ENCODE measurements at places on chromosomes 4 and X.

- peak; percentile 72 for DNase-seq
These were observed 22.2 kb downstream of the LIN54 start for GRCh38 chr4:82988323-82988832.

- DNase-seq, result no peak
These were observed 395.0 kb upstream of the FAT1 start for GRCh38 chr4:187118602-187119120.

DNA sequence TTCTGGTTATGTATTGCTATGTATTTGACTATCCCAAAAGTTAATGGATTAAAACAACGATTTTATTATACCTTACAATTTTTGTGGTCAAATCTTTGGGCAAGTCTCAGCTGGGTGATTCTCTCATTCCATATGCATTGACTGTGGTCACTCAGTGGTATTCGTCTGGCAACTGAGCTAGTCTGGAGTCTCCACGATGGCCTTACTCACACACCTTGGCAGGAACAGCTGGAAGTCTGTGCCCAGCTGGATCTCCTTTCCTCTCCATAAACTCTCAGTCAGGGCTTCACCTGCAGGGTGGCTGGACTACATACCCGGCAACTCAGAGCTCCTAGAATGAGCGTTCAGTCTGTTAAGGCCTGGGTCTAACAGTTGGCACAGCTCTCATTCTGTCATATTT is 141.1 kb upstream of the WDFY3 start:
- peak; percentile 14 for DNase-seq

DNA sequence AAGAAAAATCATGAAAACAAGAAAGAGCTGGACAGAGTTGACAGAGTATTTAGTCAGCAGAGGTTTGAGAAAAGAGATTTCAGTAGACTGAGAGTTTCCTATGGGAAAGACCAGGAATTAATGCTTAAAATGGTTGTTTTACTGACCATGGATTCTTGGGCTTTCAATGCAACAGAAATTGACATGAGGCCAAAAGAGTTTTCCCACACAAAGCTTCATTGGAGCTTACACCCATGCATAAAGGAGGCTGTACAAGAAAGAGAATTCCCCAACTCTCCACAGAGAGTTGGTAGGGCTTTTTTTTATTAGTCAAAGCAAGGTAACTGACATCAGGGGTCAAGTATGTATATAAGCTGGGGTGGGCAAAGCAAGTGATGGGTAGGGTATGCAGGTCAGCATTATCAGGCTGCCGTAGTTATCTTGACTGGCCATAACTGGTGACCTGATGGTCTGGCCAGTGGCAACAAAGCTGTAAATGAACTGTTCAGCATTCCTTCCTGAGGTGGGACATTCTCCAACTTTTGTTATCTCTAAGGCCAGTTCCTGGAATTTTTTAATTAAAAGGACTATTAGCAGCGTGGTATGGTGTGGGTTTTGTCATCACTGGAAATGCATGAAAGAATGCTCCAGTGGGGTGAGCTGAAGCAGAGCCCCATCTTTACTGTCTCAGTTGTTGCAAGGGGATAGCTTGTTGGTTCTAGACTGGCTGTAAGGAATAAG is 117.0 kb downstream of the ADAM29 start:
- no peak for DNase-seq

DNA sequence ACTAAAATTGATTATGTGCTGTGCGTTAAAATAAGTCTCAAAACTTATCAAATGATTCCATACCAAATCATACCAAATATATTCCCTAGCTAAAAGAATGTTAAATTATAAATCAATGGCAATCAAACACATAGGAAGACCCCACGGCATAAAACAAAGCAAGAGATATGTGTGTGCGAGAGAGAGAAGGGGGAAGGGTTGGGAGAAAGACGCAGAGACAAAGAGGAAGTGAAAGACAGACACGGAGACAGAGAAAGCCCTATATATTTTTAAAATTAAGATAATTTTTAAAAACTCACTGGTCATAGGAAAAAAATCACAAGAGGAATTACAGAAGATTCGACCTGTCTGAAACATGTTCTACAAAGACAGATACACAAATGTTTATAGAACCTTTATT is 371.4 kb downstream of the NLGN4X start:
- no peak for DNase-seq

DNA sequence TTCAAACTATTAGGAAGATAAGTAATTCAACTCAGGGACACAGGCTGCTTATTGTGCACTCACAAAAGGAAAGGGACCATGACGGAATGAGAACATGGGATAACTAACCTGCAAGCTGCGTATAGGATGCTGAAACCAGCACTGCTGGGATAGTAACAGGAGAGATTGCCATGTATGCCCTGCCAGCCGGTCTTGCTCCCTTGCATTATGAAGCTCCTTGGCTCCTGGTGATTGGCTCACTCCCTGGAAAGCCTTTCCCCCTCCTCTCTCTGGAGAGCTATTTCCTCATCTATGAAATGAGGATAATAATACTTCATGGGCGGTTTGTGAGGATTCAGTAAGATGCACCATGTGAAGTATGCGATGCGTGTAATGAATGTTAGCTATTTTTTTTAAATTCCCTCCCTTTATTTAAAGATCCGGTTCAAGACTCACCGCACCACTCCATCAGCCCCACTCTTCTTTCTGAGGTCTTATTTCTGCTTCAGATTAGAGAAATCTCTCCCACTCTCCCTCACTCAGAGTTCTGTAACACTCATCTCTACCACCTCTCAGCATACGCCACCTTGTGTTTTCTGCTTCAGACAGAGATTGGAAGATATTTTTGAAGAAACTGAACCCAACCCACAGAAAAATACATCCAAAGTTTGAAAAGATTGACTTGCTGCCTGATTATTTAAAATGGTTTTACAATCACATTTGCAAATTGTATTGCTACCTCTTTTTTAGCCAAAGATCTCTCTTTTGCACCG is 18.4 kb downstream of the MSMO1 start:
- DNase-seq, result no peak

GRCh38 chr4:9946170-9946569 is 75.1 kb downstream of the SLC2A9 start:
- DNase-seq, result no peak

GRCh38 chr4:22987870-22988269 is 295.1 kb downstream of the GBA3 start:
- peak; percentile 69 for DNase-seq

GRCh38 chr4:39626261-39626660 is 12.4 kb downstream of the SMIM14 start:
- no peak for DNase-seq

DNA sequence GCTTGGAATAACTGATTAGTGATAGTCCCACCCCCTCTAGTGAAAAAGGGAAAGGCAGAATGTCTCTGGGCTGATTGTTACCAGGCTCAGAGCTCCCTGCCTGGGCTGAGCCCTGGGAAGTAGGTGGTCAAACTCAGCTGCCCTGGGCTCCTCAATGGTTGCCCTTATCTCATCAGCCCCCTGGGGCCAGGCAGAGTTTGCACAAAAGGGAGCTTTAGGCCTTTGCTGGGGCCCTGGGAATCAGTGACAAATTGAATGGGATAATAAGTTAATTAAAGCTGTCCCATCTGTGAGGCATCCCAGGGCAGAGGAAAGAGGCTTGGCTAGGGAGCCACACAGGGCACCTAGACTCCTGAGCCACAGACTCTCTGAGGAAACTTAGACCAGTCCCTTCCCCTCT is 89.0 kb downstream of the EFNB1 start:
- no peak for DNase-seq

DNA sequence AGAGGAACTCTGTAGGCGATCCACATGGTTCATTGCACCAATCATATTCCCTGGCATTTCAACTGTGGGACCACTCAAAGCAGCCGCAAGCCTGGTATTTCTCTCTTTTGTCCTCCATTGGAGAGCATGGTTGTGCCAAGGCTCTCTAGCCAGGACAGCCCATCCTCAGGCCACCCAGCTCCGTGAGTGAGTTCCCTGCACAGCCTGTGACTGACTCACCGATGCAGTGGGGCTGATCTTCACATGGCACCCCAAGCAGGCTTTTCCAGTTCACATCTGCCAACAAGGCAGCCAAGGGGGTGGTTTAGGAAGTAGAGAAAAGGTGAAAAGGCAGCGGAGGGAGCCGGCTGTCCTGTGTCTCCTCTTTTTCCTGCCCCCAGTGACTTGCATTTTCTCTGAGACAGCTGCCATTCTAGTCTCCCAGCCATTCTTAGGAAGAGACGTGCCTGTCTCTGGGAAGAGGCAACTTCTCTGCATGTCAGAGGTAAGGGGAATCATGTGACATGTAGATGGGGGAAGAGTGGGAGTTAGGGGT is 69.2 kb downstream of the MID1IP1 start:
- peak; percentile 59 for DNase-seq

- DNase-seq, result peak; percentile 20
These were observed 10.5 kb downstream of the PPAT start for GRCh38 chr4:56424697-56425514.

- DNase-seq, result no peak
These were observed 13.4 kb upstream of the P2RY10 start for GRCh38 chrX:78931814-78932213.

- no peak for DNase-seq
These were observed 7.7 kb downstream of the FGG start for GRCh38 chr4:154604696-154605200.

DNA sequence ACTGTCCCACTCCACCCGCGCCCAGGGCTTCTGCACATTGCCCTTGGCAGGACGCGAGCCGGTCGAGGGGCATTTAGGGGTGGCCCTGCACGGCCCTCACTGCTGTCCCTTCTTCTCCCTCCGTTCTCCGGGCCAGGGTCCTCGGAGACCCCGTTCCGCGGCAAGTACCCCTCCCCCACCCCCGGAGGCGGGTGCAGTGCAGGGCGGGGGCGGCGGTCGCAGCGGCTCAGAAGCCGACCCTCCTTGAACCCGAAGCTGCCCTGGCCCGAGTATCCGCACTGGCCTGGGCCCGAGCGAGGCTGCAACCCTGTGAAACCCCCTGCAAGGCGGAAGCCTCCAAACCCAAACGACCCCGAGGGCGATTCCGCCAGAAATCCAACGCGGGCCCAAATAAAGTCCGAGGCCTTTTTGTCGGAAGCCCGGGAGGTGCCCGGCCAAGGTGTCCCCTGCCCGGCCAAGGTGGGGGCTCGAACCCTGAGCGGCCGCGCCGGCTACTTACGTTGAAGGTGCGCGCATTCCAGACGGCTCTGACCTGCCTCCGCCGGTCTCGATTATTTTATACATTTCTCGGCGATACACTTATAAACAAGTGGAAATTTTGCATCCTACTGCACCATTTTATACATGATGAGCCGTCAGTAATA is 53.1 kb upstream of the TMEM33 start:
- DNase-seq, result no peak

DNA sequence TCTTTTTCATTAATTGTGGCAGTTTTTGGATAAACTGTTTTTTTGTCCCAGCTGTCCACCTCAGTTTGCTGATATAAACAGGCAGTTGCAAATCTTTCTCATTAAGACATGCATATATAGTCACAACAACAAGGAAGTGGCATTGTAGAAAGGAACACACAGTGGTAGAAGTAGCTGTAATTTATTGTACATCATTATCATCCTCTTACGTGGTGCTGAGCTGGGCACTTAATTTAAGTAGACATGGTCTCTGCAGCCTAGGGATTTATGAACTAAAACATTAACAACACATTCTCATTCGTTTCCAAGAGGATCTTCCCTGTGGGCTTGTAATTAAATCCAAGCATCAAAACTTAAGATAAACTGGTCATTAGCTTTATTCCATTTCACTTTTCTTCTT is 500.2 kb downstream of the INPP4B start:
- DNase-seq, result no peak

- DNase-seq, result no peak
These were observed 20.1 kb downstream of the NOCT start for GRCh38 chr4:139035650-139036049.

GRCh38 chr4:186701273-186701672 is 22.4 kb downstream of the FAT1 start:
- DNase-seq, result peak; percentile 38

DNA sequence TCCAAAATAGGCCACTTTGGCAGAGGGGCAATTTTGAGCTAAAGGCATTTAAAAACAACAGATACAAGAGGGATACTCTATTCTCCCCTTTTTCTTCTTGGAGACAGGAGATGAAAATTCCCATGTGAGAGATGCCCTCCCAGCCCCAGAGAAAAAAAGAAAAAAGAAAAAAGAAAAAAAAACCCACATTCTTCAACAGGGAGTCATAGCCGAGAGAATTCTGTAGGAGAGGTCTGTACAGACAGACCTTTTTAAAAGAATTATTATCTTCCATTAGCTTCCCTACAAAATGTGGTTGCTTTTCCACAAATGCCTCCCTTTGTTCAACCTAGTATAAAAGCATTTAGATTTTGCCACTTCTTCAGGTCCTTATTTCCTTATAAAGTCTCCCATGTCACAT is 89.9 kb downstream of the SPCS3 start:
- DNase-seq, result peak; percentile 34

- peak; percentile 49 for DNase-seq
These were observed 272.1 kb upstream of the TRAM1L1 start for GRCh38 chr4:117357437-117357836.

DNA sequence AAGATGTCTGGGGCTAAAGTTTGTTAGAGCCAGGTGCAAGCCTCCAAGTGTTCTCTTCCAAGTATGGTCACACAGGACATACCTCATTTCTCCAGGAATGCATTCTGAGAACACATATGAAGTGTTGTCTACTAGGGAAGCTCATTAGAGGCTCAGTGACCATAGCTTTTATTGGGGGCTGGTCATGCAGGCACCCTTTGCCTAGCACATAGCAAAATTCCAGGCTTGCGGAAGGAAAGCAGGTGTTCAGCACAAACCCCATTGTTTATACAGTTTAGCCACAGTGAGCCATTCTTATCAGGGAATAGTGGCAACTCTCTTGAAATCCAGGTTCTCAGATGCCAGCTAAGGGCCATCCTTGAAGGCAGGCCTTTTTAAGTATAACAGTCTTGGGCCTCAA is 339.4 kb upstream of the ZCCHC13 start:
- no peak for DNase-seq

DNA sequence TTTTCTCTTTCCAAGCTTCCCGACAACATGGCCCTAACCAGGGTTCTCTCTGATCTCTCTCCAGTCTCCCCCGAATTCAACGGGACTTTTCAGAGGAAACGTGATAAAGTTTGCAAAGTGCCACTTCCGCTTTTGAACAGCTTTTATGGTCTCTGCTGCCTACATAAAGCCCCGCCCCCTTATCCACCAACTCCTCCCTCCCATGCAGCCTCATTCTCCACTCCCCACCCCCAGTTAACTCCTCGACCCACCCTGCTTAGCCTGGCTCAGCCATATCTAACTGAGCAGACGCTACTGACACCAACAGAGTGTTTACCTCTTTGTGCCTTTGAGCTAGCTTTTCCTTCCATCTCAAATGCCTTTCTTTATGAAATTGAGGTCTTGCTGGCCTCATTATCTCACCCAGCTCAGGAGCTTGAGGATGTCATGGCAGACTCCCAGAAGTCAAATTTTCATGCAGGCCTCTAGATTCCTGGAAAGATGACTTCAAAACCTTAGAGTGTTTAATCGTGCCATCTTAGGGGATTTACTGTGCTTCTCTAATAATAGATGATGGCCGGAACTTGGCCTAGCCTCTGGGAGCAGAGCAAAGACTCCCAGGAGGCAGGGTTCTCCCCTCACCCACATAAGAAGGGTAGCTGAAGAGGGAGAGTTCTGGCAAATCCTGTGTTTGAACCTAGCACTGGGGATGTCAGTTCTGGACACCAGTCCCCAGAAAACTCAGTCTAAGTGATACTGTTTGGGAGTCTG is 606.0 kb downstream of the BCOR start:
- DNase-seq, result no peak

- DNase-seq, result no peak
These were observed 906 bp downstream of the DKK2 start for GRCh38 chr4:107034996-107035818.

- peak; percentile 3 for DNase-seq
These were observed 142.9 kb upstream of the ARX start for GRCh38 chrX:25158635-25159034.

GRCh38 chr4:13627178-13627605 is 333 bp downstream of the BOD1L1 start:
- no peak for DNase-seq

Measured in RPMI7951 (cell line).